Activated CD4-positive, alpha-beta T cell treated with anti-CD3 and anti-CD28 coated beads, Interleukin-2, amount 10 ng/mL, durations not matched to agents 24 days and 14 days (primary cell): ENCODE measurements at places on chromosomes 5 and 9.
A peak's percentile ranks its signal among the peaks of the same experiment; 100 is the strongest.

- H3K27ac ChIP-seq: no peak overlapping the region
- no peaks in the 10 kb centered on the region for H3K27me3 ChIP-seq
- DNase-seq: no peak
- no peak overlapping the region for H3K4me3 ChIP-seq
These were observed 138.1 kb downstream of the ATPSCKMT start for GRCh38 chr5:10111571-10111970.

DNA sequence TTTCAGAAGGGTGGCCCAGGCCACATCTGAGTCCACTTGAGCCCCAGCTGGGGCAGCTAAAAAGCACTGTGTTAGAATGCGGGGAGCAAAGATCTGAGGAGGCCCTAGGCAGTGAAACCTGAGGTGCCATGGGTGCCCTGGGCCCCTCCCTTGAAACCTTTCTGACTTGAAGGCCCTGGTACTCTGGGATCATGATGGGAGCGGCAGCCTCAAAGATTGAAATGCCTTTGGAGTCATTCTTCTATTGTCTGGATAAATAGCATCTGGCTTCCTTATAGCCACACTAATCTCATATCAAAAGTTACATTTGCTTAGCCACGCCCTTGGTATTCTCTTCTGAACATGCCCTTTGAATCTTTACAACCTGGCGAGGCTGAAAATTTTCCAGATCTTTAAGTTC is 7.7 kb upstream of the SEMA5A start:
- H3K27ac ChIP-seq: no peak overlapping the region
- H3K4me1 ChIP-seq: no peaks in the 10 kb centered on the region
- DNase-seq: no peak

- no peak for DNase-seq
- H3K4me1 ChIP-seq: peaks cover 4% of the 10 kb centered on the region
- peaks cover 3% of the 10 kb centered on the region for H3K27me3 ChIP-seq
- H3K27ac ChIP-seq: no peak overlapping the region
- no peaks in the 10 kb centered on the region for H3K36me3 ChIP-seq
These were observed 148.8 kb upstream of the DMRT1 start for GRCh38 chr9:692636-693129.

GRCh38 chr9:73174330-73174980 is 22.8 kb downstream of the ANXA1 start:
- no peaks in the 10 kb centered on the region for H3K27me3 ChIP-seq
- no peak overlapping the region for H3K4me3 ChIP-seq
- no peak for DNase-seq
- peaks cover 4% of the 10 kb centered on the region for H3K4me1 ChIP-seq
- no peak overlapping the region for H3K27ac ChIP-seq
- H3K36me3 ChIP-seq: peaks cover 7% of the 10 kb centered on the region

- no peak overlapping the region for H3K27ac ChIP-seq
- no peaks in the 10 kb centered on the region for H3K4me1 ChIP-seq
- no peak overlapping the region for H3K4me3 ChIP-seq
- H3K36me3 ChIP-seq: no peaks in the 10 kb centered on the region
These were observed 107.3 kb upstream of the PRLR start for GRCh38 chr5:35337340-35338156.

DNA sequence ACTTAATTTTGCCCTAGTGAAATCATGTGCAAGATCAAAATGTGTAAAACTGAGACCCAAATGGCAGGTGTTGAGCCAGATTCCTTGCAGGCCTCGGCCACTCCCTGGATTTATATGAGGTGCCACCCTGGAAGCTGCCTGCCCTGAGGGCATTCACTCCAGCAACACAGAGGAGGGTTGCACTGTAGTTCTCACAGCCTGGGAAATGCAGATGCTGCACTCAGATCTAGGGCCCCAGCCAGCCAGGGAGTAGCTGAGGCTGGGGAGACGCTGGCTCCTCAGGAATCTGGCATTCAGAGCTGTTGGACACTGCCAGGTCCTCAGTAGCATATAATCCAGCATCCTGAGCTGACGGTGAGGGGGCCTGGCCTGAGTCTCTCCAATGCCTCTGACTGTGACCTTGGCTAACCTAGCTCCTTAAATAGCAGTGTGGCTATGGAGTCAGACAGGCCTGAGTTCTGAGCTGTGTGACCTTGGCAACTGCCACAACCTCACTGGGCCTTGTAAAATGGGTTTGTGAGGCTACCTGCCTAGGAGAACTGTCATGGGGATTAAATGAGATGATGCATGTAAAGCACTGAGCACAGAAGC is 8.7 kb downstream of the KCNMB1 start:
- no peak overlapping the region for H3K4me3 ChIP-seq
- peaks cover 12% of the 10 kb centered on the region for H3K27me3 ChIP-seq
- no peaks in the 10 kb centered on the region for H3K4me1 ChIP-seq
- H3K36me3 ChIP-seq: no peaks in the 10 kb centered on the region

GRCh38 chr5:1034421-1034905 is 25.9 kb downstream of the NKD2 start:
- no peak overlapping the region for H3K4me3 ChIP-seq
- H3K27me3 ChIP-seq: no peaks in the 10 kb centered on the region
- no peaks in the 10 kb centered on the region for H3K4me1 ChIP-seq

DNA sequence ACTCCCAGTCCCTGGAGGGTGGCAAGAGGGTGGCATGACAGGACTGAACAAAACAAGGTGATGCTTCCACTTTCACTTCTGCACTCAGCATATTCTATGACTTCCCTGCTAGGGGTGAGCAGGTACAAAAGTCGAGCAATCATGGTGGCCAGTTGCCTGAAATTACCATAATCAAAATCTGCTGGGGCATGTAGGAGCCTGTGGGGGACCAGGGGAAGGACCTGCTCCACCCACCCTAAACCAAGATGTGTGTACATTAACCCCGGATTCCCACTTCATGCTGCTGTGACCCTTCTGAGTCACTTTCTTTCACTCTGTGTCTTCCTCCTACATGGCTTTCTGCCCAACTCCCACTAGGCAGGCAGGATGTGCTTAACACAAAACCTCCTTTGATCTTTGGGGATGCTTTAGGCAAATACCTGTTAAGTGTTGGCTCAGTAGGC is 73.3 kb upstream of the PHF24 start:
- H3K4me1 ChIP-seq: no peaks in the 10 kb centered on the region
- peaks cover 9% of the 10 kb centered on the region for H3K27me3 ChIP-seq
- no peak overlapping the region for H3K4me3 ChIP-seq
- no peak overlapping the region for H3K27ac ChIP-seq
- H3K36me3 ChIP-seq: no peaks in the 10 kb centered on the region

DNA sequence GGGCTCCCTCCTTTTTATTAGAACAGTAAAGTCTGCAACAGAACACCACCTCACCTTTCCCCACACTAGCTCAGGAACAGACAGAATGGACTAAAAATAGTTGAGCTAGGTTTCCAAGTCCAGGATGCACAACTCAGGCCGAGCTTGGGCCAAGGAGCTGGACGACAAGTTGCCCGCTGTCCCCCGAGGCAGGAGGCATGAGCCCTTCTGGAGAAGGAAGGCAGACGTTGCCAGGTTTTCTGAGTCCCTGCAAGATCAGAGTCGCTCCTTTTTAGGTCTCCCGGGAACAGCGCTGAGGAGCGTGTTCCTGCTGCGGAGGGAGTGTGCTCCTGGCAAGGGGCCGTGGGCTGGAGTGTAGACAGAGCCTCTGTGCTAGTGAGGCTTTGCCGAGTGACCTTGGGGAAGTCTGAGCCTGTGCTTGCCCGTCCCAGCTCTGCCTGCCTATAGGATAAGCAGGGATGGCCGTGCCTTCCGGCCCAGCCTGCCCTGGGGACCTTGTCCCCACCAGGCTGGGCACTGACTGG is 121.6 kb downstream of the WNK2 start:
- no peak overlapping the region for H3K4me3 ChIP-seq
- peaks cover 6% of the 10 kb centered on the region for H3K4me1 ChIP-seq
- H3K36me3 ChIP-seq: no peaks in the 10 kb centered on the region
- peaks cover 6% of the 10 kb centered on the region for H3K27me3 ChIP-seq

- no peak overlapping the region for H3K4me3 ChIP-seq
- DNase-seq: no peak
- no peaks in the 10 kb centered on the region for H3K36me3 ChIP-seq
- no peaks in the 10 kb centered on the region for H3K4me1 ChIP-seq
- no peaks in the 10 kb centered on the region for H3K27me3 ChIP-seq
- no peak overlapping the region for H3K27ac ChIP-seq
These were observed 283.2 kb downstream of the ANXA1 start for GRCh38 chr9:73434826-73435225.

- no peak overlapping the region for H3K27ac ChIP-seq
- peaks cover 3% of the 10 kb centered on the region for H3K4me1 ChIP-seq
- H3K27me3 ChIP-seq: no peaks in the 10 kb centered on the region
- no peaks in the 10 kb centered on the region for H3K36me3 ChIP-seq
- DNase-seq: no peak
- no peak overlapping the region for H3K4me3 ChIP-seq
These were observed 155.3 kb downstream of the MACROH2A1 start for GRCh38 chr5:135243556-135244285.

DNA sequence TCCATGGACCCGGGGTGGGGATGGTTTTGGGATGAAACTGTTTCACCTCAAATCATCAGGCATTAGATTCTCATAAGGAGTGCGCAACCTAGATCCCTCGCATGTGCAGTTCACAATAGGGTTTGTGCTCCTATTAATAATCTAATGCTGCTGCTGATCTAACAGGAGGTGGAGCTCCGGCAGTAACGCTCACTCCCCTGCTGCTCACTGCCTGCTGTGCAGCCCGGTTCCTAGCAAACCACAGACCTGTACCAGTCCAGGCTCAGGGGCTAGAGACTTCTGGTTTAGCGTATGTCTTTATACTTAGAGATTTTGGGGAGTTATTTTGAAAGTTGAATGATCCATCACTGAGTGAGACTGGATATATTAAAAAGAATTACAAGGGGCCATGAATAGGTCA is 50.2 kb downstream of the RICTOR start:
- H3K27ac ChIP-seq: no peak overlapping the region
- no peak overlapping the region for H3K4me3 ChIP-seq
- H3K36me3 ChIP-seq: peaks cover 45% of the 10 kb centered on the region
- no peaks in the 10 kb centered on the region for H3K27me3 ChIP-seq
- H3K4me1 ChIP-seq: peaks cover 27% of the 10 kb centered on the region

DNA sequence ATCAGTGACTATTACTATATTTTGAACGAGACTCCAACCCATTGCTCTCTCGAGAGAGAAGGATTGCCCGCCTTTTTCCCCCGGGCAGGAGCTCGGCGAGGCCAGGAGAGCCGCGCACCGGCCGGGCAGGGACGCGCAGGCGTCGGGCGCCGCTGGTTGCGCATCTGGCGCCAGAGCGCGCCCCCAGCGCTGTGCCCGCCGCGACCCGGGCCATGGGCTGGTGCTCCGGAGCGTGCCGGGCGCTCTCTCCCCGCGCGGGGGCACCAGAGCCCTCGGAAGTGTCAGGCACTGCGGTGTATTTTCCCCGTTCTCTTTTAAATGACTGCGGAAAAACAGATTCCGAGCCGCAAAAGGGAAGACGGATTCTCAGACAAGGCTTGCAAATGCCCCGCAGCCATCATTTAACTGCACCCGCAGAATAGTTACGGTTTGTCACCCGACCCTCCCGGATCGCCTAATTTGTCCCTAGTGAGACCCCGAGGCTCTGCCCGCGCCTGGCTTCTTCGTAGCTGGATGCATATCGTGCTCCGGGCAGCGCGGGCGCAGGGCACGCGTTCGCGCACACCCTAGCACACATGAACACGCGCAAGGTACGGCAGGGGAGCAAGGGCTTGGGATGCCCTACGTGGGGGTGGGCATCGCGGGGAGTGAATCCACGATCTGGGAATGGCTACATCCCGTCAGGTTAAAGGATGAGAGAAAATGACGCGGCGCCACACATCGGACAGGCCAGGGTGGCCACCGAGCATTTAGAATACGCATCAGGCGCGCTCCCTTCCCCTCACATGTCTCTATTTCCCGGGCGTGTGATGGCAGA is 1.1 kb upstream of the NTRK2 start:
- peak; percentile 79 for DNase-seq
- peak overlapping the region; percentile 81 for H3K4me3 ChIP-seq
- H3K27ac ChIP-seq: no peak overlapping the region

DNA sequence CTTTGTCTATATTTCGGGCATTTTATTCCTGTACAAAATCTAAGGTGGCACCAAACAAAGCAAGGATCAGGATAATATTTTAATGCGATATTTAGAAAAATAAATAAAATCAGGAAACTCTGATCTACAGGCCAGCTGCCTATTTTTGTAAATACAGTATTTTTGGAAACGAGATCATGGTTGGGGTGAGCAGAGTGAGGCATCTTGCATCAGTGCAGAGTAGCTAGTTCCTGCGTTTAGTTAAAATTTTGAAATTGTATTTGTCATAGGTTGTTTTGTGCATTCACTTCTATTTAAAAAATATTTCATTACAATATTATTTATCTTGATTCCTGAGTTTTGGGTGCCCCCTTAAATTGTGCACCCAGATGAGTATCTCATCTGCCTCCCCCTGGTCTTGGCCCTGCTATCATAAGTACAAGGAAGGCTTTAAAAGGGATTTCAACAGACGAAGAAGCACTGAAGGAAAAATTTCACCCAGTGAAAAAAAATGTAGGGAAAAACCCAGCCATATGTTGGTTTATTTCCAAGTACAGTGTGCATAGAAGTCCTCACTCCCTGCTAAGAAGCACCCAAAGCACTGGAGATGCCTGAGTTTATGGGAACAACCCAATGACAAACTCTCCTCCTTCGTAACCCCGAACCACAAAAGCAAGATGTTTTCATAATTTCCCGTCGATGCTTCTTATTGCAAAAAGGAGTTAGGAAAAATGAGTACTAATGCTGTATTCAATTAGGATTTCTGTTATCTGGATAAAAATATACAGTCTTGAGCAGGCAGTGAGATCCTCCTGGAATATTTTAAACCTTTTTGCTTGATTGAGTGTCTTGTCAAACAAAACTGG is 304.7 kb upstream of the CLINT1 start:
- no peak for DNase-seq
- H3K36me3 ChIP-seq: no peaks in the 10 kb centered on the region
- peaks cover 5% of the 10 kb centered on the region for H3K27me3 ChIP-seq
- H3K27ac ChIP-seq: no peak overlapping the region
- no peak overlapping the region for H3K4me3 ChIP-seq

DNA sequence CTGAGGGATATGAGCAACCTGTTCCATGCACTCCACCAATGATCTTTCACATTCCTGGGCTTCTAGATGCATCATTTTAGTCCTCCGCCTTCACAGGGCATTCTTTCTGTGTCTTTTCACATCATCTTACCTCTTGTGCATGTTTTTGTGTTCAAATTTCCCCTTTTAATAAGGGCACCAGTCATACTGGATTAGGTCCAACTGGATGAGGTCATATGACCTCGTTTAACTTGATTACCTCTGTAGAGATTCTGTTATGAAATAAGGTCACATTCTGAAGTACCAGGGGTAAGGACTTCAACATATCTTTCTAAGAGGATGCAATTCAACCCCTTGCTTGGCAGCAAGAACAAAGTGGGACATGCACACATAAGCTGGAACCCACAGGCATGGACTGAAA is 335.3 kb upstream of the TLE4 start:
- DNase-seq: no peak
- no peak overlapping the region for H3K4me3 ChIP-seq
- H3K27me3 ChIP-seq: no peaks in the 10 kb centered on the region
- no peaks in the 10 kb centered on the region for H3K36me3 ChIP-seq
